Inflammatory macrophage (primary cell): ENCODE measurements at places on chromosomes 6 and 20.
A peak's percentile ranks its signal among the peaks of the same experiment; 100 is the strongest.

DNA sequence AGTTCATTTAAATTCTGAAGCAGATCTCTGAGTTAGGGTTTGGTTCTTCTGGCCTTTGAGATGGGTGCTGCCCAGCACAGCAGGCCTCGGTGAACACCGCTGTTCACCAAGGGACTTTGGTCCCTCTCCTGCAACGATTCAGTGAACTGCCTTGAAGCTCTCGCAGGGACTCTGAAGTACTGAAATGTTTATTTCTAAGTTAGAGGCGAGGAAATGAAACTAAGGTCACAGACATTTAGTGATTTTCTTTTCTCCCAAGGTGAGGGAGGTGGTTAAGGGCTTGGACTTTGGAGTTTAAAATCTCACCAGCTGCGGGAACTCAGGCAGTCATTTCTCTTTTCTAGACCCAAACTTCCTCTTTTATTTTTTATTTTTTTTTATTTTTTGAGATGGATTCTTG lies 26.2 kb downstream of the E2F3 start:
- DNase-seq: no peak

GRCh38 chr6:139627091-139627490 lies 252.6 kb upstream of the CITED2 start:
- DNase-seq: no peak

GRCh38 chr6:123598011-123598410 lies 38.7 kb downstream of the TRDN start:
- no peak for DNase-seq

DNA sequence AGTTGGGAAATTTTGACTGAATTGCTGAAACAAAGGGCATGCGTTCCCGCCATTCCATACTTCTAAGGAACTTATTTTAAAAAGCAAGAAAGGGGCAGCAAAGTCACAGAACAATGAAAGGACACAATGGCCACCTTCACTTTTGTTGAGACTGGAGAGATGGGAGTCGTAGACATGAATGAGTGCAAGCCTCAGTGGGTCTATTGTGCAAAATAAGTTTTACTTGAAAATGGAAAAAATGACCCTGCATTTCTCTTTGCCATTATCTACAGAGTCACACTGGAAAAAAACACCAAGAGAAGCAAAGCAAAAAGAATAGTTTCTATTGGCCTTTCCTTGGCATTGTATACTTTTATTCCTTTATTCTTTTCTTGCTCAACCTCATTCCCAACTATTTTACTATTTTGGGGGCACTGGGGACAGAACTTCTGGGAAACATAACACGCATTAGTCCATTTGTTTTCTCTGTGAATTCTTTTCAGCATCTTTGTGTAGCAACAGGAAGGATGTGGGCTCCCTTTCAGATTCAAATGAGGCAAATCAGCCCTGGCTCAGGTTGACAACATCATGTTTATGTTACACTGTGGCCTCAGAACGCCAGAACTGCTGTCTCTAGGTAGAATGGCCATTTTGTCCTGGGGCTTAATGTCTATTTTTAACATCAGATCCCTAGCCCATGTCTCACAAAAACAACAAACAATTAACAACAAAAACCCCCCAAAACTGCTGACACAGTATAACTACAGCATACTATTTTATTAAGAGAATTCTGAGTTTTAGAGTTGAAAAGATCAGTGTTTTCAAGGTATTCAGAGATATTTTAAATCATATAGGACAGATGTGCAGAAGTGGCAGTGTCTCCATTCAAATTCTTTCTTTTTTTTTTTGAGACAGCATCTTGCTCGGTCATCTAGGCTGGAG lies 122.2 kb downstream of the FYN start:
- DNase-seq: no peak

GRCh38 chr6:33744001-33744848 lies 2.5 kb downstream of the IP6K3 start:
- DNase-seq: peak; percentile 62

DNA sequence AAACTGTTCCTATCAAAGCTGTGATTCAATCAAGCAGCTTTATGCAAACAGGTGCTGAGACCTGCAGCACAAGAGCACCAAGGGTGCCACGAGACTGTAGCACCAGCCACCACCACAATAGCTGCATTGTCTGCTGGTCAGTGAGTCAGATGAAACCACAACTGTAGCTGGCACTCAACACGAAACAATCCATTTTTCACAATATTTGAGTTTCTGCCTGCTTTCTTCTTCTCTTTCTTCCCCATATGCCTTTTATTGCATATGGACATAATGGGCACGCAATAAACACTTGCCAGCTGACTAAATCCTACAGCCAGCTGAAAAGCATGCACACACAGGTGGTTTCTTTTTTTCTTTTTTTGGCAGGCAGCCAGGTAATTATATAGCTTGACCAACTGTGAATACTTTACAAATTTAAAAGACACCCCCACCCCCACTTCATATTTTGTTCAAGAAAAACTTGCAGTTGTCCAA lies 16.6 kb downstream of the SLC2A12 start:
- peak; percentile 34 for DNase-seq

GRCh38 chr6:106182455-106182854 lies 96.3 kb downstream of the PRDM1 start:
- DNase-seq: no peak

GRCh38 chr6:1378065-1379016 lies 11.0 kb upstream of the FOXF2 start:
- DNase-seq: no peak

DNA sequence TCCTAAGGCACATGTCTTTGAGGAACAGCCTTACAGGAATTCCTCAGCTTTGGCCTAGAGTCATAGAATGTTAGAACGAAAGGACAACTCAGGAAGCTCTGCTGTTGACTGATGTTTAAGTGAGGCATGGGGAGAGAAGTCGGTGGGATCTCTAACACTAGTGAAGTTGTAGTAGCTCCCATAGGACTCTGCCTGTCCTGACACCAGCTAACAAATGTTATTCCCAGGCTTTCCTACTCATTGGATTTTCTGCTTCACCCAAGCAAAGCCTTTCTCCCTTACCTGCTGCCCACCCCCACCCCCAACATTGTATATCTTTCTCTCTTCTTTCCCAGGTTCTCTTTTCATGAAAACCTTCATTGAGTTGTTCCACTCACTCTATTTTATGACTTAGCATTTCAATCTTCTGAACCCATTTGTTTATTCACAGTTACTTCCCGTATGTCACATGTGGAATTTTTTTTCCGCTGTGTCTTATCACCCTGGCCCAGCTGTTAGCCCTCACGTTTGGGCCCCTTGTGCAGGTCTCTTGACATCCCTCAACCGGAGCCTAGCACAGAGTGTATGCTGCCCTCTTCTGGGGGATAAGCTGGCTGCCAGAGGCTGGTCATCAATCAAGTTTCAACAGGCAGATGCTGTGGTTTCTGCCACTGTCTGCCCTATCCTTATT lies 39.2 kb upstream of the RNF8 start:
- peak; percentile 41 for DNase-seq

- no peak for DNase-seq
Measured at GRCh38 chr20:41151134-41151869, 14.0 kb downstream of the PLCG1 start.

DNA sequence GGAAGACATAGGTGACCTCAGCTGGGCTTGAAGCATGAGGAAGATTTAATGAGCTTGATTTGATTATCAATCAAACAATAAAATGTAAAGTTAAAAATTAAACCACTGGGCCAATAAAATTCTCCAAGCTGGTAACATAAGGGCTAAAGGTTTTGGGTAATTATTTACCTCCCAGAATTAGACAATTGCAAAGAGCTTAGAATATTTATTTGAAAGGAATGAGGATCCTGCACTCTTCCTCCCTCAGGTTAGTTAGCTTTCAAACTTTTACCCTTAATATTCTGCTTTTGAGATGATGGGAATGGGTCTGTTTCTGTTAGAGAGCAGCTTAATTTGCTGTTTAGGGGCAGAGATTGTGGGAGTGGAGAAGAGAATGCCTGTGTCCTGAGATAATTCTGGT lies at the start of gene SLC17A4:
Gene SLC17A4, plus strand, starts transcription at position 208 of the 400 bp plus-strand sequence. CDS start 7,221 bp downstream, outside the sequence.
- DNase-seq: no peak

- DNase-seq: no peak
Measured at GRCh38 chr20:59422872-59423544, 122.6 kb downstream of the EDN3 start.

DNA sequence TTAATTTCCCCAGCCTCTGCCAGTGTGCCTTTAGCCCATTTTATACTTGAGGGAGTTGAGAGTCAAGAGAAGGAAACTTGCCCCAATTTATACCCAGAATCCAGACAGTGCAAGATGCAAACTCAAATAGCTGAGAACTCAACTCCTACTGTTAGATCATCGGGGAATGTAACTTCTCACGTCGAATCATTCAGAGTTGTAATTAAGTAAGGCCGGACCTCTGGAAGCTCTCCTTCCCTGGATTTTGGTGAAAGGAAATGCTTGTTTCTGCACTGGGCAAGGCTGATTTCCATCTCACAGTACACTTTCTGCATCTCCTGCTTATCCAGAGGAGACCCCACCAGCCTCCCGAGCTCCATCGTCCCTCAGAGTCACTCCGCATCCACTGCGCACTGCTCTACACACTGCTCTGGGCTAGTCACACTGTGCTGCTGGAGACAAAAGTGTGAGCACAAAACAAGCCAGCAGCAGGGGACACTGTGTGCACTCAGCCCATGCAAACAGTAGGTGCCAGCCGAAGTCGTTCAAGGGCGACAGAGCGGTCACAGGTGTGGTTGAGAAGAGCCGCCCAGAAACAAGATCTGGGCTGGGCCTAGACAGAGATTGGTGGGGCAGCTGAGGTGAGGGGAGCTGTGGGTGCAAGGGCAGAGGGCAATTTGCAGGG lies 150.4 kb upstream of the QKI start:
- no peak for DNase-seq
